CD4-positive, alpha-beta memory T cell (primary cell): ENCODE measurements at places on chromosomes 5 and 9. TPM values are rescaled to one million over a fixed set of nuclear protein-coding genes. Genes with fewer than 3 reads are reported as not detected.

- H3K36me3 ChIP-seq = no peaks in the 10 kb centered on the region
- no peak overlapping the region for H3K27ac ChIP-seq
- H3K4me3 ChIP-seq = no peak overlapping the region
- H3K4me1 ChIP-seq = no peaks in the 10 kb centered on the region
Measured at GRCh38 chr5:31113101-31113500, 80.4 kb upstream of the CDH6 start.

DNA sequence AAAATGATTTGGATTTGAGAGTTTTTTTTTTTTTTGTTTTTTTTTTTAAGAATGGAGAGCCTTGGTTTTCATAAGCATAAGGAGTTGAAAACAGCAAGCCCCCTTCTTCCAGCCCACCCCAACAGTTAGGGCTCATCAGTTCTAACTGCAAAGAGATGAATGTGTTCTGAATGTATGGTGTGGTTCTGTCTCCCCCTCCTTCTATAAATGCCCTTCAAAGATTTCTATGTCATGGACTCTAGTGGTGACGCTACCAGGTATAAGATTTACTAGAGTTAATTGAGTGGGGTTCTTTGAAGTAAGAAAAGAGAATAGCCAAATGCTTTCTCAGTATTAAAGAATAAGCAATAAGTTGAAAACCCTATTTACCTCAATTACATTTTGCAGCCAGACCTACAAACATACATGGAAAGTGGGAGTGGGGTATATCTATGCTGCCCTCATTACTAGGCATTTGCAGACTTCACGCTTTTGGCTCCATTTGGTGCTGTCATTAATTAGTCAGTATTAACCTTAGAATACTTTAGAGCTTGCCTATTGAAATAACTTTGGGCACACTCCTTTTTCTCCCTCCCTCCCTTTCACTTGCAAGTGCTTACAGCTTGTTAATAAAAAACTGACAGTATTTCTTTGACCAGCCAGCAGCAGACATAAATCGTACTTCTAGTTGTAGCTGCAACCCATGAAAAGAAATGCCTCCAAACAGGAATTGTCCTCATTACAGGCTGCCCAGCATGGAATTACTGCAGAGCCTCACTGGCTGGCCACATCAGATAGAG is 667.2 kb upstream of the ZNF608 start:
- no peak for DNase-seq
- no peaks in the 10 kb centered on the region for H3K4me1 ChIP-seq

GRCh38 chr9:133906932-133907910 is 84.9 kb downstream of the VAV2 start:
- no peaks in the 10 kb centered on the region for H3K36me3 ChIP-seq
- no peak for DNase-seq
- H3K27me3 ChIP-seq = no peaks in the 10 kb centered on the region
- no peak overlapping the region for H3K27ac ChIP-seq

DNA sequence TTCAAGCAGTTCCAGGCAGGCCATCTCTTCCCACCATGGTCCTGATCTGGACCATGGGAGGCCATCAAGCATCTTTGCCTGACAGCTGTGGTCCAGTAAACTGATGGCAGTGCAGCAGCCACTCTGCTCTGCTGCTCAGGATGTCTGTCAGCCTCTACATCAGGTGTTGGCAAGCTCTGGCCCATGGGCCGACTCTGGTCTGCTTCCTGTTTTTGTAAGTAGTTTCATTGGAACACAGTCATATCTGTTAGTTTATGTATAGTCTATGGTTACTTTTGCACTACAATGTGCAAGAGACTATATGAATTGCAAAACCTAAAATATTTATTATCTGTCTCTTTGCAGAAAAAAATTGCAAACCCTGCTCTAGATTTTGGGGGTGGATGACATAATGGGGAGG is 225.0 kb downstream of the KCTD16 start:
- no peaks in the 10 kb centered on the region for H3K4me1 ChIP-seq
- no peaks in the 10 kb centered on the region for H3K36me3 ChIP-seq
- no peak for DNase-seq

DNA sequence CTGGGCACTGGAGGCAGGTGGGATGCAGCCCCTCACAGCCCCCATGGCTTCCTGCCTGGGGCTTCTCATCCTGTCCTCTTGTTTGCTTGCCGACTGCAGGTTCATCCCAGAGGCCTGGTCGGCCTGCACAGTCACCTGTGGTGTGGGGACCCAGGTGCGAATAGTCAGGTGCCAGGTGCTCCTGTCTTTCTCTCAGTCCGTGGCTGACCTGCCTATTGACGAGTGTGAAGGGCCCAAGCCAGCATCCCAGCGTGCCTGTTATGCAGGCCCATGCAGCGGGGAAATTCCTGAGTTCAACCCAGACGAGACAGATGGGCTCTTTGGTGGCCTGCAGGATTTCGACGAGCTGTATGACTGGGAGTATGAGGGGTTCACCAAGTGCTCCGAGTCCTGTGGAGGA is 232.7 kb downstream of the ADAMTSL1 start:
- H3K4me1 ChIP-seq = no peaks in the 10 kb centered on the region
- H3K36me3 ChIP-seq = no peaks in the 10 kb centered on the region

- no peak overlapping the region for H3K27ac ChIP-seq
- no peaks in the 10 kb centered on the region for H3K27me3 ChIP-seq
- no peak overlapping the region for H3K4me3 ChIP-seq
- no peaks in the 10 kb centered on the region for H3K36me3 ChIP-seq
Measured at GRCh38 chr5:171842777-171843328, 57.2 kb downstream of the SMIM23 start.

Gene LTC4S
- 5.1 TPM for total RNA-seq

- H3K36me3 ChIP-seq = no peaks in the 10 kb centered on the region
- peaks cover 26% of the 10 kb centered on the region for H3K4me1 ChIP-seq
- peak; percentile 76 for DNase-seq
- H3K27me3 ChIP-seq = no peaks in the 10 kb centered on the region
- no peak overlapping the region for H3K4me3 ChIP-seq
- H3K27ac ChIP-seq = no peak overlapping the region
Measured at GRCh38 chr5:177113566-177114424, 19.8 kb upstream of the NSD1 start.

- H3K36me3 ChIP-seq = no peaks in the 10 kb centered on the region
- no peaks in the 10 kb centered on the region for H3K27me3 ChIP-seq
- no peak overlapping the region for H3K27ac ChIP-seq
- no peak overlapping the region for H3K4me3 ChIP-seq
- H3K4me1 ChIP-seq = no peaks in the 10 kb centered on the region
Measured at GRCh38 chr9:90916147-90916734, 114.6 kb downstream of the SYK start.

DNA sequence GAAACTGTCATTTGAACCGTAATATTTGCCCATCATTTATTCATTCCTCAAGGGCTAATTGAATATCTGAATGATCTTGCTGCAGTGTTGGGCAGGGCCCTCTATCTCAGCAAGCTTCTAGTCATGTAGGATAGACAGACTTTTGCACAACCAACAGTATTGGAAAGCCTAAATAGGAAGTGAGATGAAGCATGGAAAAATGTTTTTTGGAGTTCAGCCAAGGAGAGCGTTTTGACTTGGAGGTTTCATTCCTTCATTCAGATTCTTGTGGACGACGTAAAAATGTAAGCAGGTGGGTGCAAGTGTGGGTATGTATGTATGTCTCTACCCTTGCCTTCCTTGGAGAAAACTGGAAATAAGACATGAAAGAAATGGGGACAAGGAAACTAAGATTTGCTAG is 15.5 kb downstream of the DAPK1 start:
- H3K36me3 ChIP-seq = no peaks in the 10 kb centered on the region
- H3K27ac ChIP-seq = no peak overlapping the region
- H3K4me3 ChIP-seq = no peak overlapping the region

DNA sequence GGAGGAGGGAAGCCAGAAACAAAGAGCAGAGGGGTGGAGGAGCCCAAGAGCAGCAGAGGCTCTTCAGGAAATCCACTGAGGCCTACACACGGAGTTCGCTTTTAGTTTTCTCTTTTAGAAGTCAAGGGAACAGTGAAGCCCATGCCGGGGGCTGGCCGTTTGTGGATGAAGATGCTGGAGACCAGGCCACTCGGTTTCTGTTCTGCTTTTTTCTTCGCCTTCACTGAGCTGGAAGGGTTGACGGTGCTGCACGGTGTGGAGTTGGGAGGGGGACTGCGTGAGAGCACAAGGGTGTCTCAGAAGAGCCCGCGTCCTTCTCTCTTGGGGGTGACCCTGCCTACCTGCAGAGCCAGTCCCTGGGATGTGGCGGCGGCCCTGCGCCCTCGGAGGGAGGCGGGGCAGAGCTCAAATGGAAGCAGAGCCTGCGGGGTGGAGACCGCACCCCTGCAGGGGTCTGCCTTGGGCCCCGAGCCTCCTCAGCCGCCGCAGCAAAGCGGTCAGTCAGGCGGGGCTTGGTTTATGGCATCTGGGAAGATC is 68.5 kb upstream of the CACNA1B start:
- peaks cover 10% of the 10 kb centered on the region for H3K4me1 ChIP-seq
- H3K27ac ChIP-seq = no peak overlapping the region
- DNase-seq = no peak
- H3K36me3 ChIP-seq = peaks cover 23% of the 10 kb centered on the region
- H3K27me3 ChIP-seq = no peaks in the 10 kb centered on the region

Gene ZNF883
- total RNA-seq = 0.72 TPM

Gene SUSD3
- total RNA-seq = 63.7 TPM

GRCh38 chr5:157820593-157821252 is 38.2 kb downstream of the CLINT1 start:
- H3K4me1 ChIP-seq = peaks cover 9% of the 10 kb centered on the region
- no peaks in the 10 kb centered on the region for H3K27me3 ChIP-seq
- H3K4me3 ChIP-seq = no peak overlapping the region

DNA sequence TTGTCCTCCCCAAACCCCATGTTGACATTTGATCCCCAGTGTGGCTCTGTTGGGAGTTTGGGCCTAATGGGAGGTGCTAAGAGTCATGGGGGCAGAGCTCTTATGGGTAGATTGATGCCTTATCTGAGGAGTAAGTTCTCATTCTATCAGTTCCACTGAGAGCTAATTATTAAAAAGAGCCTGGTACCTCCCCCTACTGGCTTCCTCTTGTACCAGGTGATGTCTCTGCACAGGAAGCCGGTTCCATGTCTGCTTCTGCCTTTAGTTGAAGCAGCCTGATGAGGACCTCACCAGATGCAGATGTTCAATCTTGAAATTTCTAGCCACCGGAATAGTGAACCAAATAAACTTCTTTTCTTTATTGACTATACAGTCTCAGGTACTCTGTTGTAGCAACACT is 10.8 kb downstream of the GABRB2 start:
- no peaks in the 10 kb centered on the region for H3K27me3 ChIP-seq
- H3K4me1 ChIP-seq = no peaks in the 10 kb centered on the region
- no peak for DNase-seq
- no peaks in the 10 kb centered on the region for H3K36me3 ChIP-seq
- H3K27ac ChIP-seq = no peak overlapping the region
- no peak overlapping the region for H3K4me3 ChIP-seq

DNA sequence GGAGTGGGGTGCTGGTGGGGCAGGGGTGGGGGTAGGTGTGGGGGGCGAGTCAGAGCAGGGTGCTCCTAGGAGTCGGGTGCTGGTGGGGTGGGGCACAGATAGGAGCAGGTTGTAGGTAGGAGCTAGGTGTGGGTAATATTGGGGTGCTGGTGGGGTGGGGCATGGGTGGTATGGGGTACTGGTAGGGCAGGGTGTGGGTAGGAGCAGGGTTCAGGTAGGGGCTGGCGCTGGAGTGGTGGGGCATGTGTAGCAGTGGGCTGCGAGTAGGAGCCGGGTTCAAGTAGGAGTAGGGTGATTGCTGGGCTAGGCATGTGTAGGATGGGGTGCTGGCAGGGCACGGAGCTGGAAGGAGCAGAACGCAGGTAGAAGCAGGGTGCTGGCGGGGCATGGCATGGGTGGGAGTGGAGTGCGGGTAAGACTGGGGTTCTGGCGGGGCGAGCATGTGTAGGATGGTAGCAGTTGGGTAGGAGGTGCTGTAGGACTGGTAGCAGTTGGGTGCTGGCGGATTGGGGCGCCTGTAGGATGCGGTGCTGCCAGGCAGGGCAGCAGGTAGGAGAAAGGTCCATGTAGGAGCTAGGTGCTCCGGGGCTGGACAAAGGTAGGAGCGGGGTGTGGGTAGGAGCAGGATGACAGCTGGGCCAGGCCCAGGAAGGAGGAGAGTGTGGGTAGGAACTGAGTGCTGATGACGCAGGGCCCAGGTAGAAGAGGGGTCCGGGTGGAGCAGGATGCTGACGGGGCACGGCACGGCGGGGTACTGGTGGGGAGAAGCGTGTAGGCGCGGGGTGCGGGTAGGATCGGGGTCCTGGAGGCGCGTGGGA is 105.5 kb upstream of the SIMC1 start:
- no peak overlapping the region for H3K4me3 ChIP-seq
- H3K27ac ChIP-seq = no peak overlapping the region
- H3K4me1 ChIP-seq = peaks cover 15% of the 10 kb centered on the region
- H3K27me3 ChIP-seq = no peaks in the 10 kb centered on the region

- H3K4me3 ChIP-seq = no peak overlapping the region
- no peaks in the 10 kb centered on the region for H3K4me1 ChIP-seq
- no peak overlapping the region for H3K27ac ChIP-seq
- no peak for DNase-seq
- H3K27me3 ChIP-seq = no peaks in the 10 kb centered on the region
- H3K36me3 ChIP-seq = no peaks in the 10 kb centered on the region
Measured at GRCh38 chr5:68033961-68034571, 181.5 kb upstream of the PIK3R1 start.

DNA sequence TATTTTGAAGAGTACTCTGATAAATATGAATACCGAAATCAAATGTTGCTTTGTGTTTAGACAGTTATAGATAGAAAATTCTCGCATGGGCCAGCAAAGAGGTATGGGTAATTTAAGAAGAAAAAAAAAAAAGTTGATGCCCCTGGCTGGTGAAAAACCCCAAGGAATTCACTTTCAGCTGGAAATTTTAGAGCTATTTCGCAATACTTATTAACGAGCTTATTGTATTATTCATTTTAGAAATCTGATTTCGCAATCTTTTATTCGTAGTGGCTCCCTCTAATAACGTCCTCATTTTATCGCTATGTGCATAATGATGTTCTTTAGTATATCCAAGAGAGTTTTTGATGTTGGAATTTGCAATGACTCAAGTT is 18.5 kb upstream of the FER start:
- H3K36me3 ChIP-seq = no peaks in the 10 kb centered on the region
- H3K4me1 ChIP-seq = peaks cover 8% of the 10 kb centered on the region
- no peaks in the 10 kb centered on the region for H3K27me3 ChIP-seq

- H3K36me3 ChIP-seq = no peaks in the 10 kb centered on the region
- peaks cover 18% of the 10 kb centered on the region for H3K4me1 ChIP-seq
- H3K27me3 ChIP-seq = no peaks in the 10 kb centered on the region
- no peak overlapping the region for H3K4me3 ChIP-seq
- H3K27ac ChIP-seq = no peak overlapping the region
Measured at GRCh38 chr9:36665387-36665786, 92.7 kb downstream of the MELK start.

GRCh38 chr9:115341426-115341825 is 223.5 kb upstream of the TNC start:
- no peak for DNase-seq
- H3K27ac ChIP-seq = no peak overlapping the region
- H3K36me3 ChIP-seq = no peaks in the 10 kb centered on the region
- H3K4me3 ChIP-seq = no peak overlapping the region
- H3K27me3 ChIP-seq = no peaks in the 10 kb centered on the region
- H3K4me1 ChIP-seq = no peaks in the 10 kb centered on the region

- no peak for DNase-seq
- H3K27me3 ChIP-seq = peaks cover 19% of the 10 kb centered on the region
- no peak overlapping the region for H3K27ac ChIP-seq
- H3K4me3 ChIP-seq = no peak overlapping the region
- H3K36me3 ChIP-seq = no peaks in the 10 kb centered on the region
Measured at GRCh38 chr9:129435291-129435690, 185.6 kb downstream of the C9orf50 start.

Gene GPRIN1
- 0.44 TPM for total RNA-seq
